Kasumi-1 (cell line): ENCODE measurements at places on chromosomes 1 and 21.

DNA sequence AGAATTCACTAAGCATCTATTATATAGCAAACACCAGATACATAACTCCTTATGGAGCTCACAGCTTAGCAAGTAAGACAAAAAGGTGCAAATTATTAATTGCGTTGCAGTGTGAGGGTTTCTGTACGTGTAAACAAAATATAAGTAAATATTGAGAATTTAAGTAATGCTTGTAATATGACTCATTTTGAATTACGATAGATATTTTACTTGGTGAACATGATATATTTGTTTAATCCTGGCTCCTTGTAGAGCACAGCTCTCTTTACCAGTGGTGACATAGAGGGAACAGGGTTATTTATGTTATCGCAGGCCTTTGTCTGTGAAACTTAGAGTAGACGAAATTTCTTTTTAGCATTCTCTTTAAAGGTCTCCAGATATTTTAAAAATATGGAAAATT is 36.4 kb downstream of the LYPLAL1 start:
- no peak for DNase-seq

DNA sequence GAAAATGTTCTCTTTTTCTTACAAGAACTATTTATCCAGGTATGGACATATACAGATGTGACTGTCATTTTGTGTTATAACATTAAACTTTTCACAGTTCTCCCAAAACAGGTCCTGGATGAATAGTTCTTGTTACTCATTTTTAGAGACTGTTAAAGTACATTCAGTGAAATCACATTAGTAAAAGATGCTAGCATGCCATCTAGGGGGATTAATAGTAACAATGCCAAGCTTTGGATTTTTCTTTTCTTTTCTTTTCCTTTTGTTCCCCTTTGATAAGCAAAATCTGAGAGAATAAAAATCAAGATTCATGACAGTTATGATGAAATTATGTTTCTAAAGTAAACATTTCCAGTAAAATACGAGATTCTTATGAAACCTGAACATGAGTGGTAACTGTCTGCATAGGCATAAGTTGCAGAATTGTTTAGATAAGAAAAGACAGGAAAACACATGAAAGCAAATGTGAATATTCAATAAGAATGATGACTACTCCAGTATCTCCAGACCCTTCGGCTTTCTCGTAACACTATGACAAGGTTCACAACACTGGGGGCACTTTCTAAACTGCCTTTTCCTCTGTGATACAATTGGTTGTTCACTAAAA is 77.5 kb downstream of the TPR start:
- DNase-seq, result no peak

DNA sequence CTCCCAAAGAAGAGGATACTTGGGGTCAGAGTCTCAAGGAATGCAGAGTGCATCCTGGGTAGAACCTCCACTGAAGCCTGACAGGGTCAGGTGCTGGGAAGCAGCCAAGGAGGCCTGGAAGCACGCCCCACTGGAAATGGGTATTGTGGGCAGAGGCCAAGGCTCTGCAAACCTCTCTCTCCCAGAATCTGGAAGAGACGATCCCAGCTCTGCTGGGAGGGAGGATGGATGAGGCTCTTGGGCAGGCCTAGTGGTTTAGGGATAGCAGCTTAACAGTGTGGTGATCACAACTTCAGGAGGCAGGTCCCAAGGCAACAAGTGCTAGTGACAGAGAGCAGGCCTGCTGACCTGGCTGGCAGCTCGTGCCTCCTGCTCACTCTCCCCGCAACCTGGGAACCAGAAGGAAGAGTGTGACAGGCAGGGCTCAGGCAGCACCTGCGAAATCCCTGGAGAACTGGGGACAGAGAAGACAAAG is 641.0 kb downstream of the PLPP3 start:
- no peak for DNase-seq

- DNase-seq, result no peak
These were observed 1.4 kb downstream of the TSSK3 start for GRCh38 chr1:32363713-32364112.

DNA sequence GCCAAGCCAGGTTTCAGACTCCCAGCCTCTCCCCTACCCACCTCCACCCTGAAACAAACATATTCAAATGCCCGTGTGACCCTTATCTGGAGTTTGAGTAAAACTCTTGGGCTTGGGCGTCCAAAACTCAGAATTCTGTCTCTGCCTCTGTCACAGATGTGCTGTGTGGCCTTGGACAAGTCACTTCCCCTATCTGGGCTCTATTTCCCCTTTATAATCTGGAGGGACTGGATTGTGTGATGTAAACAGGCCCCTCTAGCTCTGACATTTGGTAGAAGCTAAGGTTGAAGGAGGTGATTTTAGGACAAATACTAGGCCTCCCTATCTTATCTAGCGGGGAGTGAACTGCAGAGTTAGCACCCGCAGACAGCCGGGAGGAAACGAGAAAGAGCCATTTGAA is 67.5 kb downstream of the IGSF21 start:
- DNase-seq, result no peak

DNA sequence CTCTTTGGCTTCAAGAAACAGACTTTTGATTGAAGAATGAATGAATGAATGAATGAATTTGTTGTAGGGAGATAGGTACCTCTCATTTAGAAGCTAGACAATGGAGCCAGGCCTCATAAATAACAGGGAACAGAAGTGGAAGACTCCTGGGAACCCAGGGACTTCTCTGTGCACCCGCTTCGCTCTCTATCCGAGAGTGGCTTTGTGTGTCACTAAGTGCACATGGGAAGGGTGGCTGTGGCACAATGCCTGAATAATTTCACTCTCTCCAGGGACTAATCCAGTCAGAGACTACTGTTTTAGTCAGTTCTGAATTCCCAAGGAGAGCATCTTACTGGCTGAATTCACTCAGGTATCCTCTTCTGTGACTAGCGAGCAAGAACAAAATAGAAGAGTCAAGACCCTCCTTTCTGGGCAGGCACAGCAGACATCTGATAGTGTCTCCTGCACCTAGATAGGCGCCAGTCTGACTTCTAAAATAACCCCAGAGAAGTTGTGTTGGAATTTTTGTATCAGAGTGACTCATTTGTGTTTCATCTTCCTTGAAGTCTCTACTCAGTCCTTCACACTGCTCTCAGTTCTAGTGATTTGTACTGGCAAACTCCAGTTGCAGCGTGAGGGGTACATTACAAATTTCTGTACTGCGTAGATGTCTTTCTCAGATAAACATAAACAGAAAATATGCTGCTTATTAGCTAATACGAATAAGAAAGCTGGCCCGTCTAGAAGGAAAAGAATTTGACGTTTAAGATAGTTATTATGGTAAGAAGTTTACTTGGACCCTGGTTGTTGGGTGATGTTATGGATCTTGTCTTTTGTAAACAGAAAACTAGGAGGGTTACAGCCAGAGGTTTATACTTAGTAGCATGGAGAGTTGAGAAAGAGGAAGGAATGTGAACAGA is 34.0 kb downstream of the BACH1 start:
- no peak for DNase-seq

DNA sequence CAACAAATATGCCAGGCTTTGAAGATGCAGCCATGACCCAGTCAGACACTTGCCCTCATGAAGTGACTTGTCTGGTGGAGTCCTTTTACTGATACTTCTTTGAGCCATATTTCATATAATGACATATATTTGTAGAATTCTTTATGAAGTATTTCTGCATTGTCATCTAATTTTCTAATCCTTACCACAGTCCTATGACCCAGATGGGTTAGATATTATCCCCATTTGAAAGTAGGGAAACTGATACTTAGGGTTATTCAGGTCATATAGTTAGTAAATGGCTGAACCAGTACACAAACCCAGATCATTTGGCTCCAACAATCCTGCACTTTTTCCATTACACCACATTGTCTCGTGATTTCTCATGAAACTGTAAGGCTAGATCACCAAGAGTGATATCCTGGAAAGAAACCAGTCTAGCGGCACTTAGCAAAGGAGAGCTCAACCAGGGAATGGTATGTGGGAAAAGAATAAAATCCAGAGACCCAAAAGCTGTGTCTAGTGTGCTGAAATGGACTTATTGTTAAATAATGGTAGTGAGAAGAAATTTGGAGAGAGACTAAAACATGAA is 49.6 kb downstream of the ZFYVE9 start:
- no peak for DNase-seq

DNA sequence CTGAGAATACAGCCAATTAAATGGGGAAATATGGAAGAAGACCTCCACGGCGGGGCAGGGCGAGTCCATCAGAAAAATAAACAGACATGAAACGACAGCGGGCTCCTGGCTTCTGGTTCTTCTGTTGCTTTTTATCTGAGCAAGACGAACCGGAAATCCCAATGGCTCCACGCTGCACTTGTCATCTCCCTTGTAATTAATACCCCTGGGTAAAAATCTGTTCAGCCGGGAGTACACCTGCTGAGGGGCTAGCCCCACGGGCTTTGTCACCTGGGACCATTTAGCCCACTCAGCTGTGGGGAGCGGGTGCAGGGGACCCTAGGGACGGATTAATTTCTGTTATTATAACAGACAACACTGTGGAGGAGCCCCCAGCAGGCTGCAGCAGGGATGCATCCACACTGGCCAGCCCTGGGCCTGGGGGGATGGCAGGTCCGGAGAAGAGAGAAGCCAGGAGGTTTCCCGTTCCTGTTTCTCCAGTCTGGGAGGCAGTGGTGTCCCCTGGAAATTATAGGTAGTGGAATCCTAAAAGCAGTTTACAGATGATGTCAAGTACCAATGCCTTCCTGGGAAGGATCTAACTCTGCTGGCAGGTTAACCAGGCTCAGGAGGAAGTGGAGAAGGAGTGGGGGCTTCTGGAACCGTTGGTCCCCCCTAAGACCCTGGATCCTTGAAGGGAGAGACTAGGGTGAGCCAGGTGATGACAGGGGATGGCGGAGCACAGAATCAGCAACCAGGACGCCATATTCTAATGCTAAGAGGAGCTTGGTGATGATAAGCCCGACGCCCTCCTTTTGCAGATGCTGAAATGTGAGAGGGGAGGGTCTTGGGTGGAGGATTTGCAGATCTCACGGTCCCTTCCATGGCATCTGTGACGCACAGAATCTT is 566.1 kb downstream of the PTPRU start:
- DNase-seq, result no peak

DNA sequence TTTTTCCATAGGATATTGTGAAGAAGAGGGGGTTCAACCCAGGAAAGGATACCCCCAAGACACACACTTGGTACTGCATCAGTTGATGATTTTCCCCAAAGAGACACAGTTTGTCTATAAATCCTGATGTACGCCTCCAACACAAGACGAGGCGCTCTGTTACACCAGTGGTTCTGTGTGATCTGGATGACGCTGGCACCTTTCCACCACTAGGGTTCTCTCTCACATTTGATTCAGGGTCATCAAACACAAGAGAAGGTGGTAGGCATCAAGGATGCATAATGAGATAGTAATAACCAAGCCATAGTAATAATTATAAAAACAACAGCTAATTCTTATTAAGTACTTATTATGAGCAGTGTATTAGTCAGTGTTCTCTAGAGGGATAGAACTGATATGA is 508.8 kb upstream of the ZP4 start:
- peak; percentile 6 for DNase-seq

DNA sequence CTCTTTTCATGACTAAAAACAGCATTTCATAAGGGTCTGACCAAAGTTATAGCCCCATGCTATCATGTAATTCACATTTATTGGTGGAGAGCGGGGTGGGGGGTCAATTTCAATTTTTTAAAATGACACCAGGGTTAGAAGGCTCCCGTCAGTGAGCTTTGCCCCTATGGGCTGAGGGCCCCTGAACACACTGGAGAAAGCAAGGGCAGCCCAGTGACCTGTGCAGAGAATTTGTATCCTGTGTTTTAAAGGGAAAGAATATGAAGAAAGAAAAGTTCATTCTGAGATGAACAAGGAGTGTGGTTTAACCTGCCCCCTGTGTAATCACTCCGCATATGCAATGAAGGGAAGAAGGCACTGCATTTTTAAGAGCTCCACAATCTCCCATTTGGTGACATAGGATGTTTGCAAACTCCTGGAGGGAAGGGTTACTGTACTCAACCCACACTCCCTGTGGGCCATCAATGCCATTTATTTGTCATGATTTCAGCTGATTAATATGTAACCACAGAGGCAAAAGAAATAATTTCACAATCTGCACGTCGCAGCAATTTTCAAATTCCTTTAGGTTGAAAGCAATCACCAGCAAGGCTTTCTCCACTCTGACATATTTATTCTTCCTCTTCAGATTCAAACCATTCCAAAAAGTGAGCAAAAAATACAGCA is 95.6 kb downstream of the ZNF281 start:
- DNase-seq, result no peak

- no peak for DNase-seq
These were observed 9.1 kb downstream of the EXO1 start for GRCh38 chr1:241857131-241857530.

GRCh38 chr1:74549932-74550331 is 37.5 kb upstream of the LRRC53 start:
- no peak for DNase-seq

GRCh38 chr1:92848201-92848600 is 16.4 kb downstream of the RPL5 start:
- DNase-seq, result no peak

DNA sequence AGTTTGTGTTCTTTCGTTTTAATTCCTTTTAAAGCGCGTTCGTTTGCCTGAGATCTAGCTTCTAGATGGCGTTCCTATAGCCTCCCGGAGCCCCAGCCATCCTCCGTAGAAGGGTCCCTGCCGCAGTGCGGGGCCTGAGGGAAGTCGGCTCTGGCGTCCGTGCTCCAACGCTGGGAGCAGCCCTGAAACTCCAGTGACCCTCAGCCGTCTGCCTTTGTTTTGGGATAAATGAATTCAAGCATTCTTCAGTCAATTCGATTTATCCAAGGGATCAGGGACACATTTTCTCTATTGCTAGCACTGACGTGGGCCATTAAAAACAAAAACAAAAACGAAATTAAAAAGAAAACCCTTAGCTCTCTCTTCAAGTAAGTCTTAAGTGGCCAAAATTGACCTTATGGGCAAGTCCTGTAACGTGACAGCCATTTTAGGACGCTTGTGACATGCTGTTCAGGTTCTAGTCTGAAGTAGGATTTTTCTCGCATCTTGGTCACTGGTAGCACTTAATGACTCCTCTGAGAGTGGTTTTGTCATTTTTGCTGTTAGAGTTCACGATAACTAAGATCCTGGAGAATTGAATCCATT is 742 bp upstream of the HSPA13 start:
- no peak for DNase-seq

DNA sequence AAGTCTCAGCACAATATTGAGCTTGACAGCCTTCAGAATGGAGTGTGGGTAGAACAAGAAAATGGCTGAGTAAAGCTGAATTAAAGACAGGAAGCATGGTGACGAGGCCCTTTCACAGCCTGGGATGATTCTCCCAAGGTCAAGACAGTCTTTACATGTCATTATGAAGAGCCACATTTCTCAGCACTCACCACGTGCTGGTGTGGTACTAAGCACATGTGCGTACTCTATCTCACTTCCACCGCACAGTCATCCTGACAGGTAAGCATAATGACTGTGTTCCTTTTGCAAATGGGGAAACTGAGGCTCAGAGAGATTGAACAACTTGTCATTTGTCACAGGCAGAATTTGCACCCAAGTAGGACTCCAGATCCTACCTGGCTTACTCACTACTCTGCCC is 92.8 kb upstream of the COA6 start:
- DNase-seq, result no peak
